Activated CD8-positive, alpha-beta memory T cell treated with anti-CD3 and anti-CD28 coated beads for 1 hour (primary cell): ENCODE measurements at places on chromosomes 13 and 19.

DNA sequence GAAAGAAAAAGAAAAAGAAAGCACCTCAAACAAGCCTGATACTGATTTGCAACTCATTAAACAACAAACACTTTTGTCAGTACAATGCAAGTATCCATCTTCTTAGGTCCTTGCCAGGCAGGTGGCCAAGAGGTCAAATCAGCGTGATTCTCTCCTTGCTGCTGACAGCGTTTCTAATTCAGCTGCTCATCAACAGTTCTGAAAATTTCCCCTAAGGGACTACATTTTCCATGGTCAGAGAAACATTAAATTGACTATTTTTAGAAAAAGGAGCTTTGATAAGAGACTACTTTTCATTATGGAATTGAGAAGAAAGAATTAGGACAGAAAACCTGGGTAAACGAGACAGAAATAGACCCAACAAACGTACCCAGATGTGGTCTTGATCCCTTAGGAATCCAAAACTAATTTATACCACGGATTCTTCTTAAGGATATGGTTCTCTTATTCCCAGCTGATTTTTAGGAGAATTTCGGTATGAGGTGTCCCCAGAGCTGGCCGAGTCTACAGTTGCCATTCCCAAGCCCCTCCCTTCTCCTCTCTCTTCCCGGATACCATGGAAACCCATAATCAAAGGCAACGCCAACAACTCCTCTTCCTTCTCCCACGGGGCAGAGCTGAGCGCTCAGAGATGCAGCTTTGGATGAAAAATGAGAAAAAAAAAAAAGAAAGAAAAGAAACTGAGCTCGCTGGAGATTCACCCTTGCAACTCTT is 29.5 kb upstream of the CEBPG start:
- no peak for DNase-seq

- DNase-seq = no peak
Observed at GRCh38 chr19:55152017-55152416, 3.0 kb upstream of the TNNT1 start.

GRCh38 chr19:15318241-15318691 is 14.1 kb downstream of the BRD4 start:
- DNase-seq = no peak

DNA sequence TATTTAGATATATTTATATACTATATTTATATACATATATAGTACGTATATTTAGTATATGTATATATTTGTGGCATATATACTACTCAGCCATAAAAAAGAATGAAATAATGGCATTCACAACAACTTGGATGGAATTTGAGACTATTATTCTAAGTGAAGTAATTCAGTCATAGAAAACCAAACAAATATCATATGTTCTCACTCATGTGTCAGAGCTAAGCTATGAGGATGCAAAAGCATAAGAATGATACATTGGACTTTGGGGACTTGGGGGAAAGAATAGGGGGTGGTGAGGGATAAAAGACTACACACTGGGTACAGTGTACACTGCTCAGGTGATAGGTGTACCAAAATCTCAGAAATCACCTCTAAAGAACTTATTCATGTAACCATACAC is 1015.7 kb downstream of the EFNB2 start:
- DNase-seq = no peak

- DNase-seq = no peak
Observed at GRCh38 chr19:48741129-48741999, 954 bp upstream of the RASIP1 start.

DNA sequence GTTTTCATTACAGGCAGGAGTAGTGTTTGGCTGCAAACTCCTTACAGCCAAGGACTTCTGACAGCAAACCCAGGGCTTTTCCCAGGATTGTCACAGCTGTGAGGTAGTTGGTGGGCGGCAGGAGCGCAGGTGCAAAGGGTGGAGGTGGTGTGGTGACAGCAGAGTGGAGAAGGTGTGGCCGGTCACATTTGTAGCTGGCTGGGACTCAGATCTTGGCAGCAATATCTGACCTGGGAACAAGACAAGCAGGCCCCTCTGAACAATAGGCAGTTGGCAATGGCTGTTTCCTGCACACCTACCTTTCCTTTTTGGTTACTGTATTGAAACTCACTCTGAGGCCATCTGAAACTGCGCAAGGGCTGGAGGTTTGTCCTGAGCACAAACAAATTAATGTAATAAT is 327.3 kb downstream of the COG6 start:
- no peak for DNase-seq
